CD4-positive, alpha-beta T cell treated with Interleukin-21 for 1 hour (primary cell): ENCODE measurements at places on chromosomes 12 and 14.

- DNase-seq = no peak
These were observed 99.2 kb downstream of the DIP2B start for GRCh38 chr12:50603817-50604639.

DNA sequence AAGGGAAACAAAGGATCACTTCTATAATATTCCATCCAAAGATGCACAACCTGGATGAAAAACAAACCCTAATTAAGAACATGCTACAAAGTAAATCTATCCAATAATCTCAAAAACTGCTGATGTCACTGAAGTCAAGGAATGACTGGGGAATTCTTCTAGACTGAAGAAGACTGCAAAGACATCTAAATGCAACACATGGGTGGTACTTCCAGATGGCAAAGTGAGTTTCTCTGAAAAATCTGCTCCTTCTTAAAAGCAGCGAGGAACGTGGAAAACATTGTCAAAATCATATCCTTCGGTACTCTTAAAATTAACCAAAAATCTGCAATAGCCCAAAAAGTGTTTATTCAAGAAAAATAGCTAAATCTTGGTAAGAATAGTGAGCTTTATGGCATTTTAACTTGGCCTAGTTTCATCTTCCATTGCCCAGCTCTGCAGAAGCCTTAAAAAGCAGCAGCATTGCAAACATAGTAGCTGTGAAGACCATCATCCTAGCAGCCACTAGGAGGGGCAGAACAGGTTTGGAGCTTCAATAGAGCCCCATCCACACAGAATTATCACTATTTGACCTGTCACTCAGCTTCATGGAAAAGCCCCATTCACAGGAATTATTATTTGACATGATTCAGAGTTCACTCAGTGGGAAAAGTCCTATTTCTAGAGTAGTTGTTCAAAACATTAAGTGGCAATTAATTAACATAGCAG lies 7.4 kb downstream of the CLEC14A start:
- no peak for DNase-seq

- DNase-seq = no peak
These were observed 4.7 kb upstream of the CISTR start for GRCh38 chr12:53756300-53757100.

GRCh38 chr12:5013266-5013730 lies 30.4 kb upstream of the KCNA5 start:
- no peak for DNase-seq

DNA sequence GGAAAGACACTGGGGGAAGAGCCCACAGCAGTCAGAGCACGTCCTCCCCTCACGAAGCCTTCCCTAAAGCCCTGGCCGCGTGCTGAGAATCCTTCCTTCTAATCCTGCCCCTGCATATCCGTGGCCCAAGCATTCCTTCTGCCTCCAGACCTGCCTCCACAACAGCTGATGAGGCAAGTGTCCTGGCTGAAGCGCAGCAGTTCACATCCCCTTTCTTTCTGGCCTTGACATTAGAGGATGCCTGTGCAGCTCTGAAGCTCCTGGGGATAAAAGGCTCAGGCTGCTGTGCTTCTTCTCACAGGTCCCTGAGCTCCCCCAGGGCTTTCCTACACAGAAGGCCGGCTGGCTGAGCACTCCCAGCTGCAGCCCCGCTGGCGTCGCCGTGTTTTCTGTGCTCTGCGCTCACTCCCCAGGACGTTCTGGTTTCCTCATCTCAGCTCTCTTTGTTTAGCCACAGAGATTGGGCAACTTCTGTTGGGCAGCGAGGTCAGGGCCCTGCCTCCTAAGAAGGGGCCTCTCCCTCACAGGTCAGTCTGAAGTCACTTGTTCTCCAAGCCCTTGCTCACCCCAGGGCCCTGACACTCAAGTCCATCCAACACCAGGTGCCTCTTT lies 45.8 kb downstream of the NINJ2 start:
- no peak for DNase-seq
